Muscle of arm (tissue), 14 donors: ENCODE measurements at places on chromosomes 5 and 9.

DNA sequence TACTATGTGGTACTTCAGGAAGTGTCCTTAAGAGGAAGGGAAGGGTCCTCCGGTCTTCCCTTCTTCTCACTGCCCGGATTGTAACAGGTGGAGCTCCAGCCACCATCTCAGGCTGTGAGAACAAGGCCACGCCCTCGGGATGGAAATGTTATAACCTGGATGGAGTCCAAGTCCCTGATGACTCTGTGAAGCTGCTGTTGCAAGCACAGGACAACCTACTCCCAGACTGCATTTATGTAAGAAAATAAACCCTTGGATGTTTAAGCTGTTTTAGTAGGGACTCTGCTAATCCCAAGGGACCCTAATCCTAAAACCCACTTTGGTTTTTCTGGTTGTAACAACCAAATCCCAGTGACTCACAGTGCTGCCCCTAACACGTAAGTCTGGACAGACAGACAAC is 221.6 kb downstream of the ACTL7B start:
- DNase-seq, result peak; percentile 8

- DNase-seq, result no peak
Measured at GRCh38 chr5:151221574-151221973, 2.3 kb downstream of the CCDC69 start.

DNA sequence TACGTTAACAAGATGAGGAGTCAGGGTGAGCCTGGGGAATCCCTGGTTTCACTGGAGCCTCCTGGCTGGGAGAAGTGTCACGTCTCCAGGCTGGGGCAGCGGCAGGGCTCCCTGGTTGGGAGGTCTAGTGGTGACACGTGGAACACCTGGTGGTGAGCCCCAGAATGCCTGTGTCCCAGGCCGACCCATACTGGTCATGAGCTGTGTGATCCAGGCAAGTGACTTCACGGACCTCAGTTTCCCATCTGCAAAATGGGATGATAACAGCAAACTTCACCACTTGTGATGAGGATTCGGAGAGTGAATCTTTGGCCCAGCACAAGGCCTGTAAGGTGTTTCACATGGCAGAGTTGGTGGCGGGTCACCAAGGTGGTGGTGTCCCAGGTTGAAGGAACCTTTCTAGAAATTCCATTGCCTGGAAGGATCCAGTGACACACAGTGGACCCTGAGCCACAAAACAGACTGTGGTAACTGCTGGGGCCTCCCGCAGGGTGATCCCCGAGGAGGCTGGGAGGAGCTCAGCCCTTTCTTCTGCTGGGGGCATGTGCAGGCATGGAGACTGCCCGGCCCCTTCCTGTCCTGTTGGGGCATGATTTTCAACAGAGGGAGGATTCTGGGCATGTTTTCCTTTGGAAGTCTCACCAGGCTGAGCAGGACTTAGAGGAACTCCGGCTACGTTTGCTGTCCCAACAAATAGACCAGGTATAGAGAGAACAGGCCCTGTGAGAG is 153.9 kb upstream of the IER5L start:
- no peak for DNase-seq

- no peak for DNase-seq
Measured at GRCh38 chr9:121455527-121456239, 44.0 kb downstream of the GGTA1 start.

- no peak for DNase-seq
Measured at GRCh38 chr5:63255594-63255993, 677.0 kb downstream of the LRRC70 start.

GRCh38 chr5:116629168-116629567 is 54.5 kb upstream of the SEMA6A start:
- no peak for DNase-seq

DNA sequence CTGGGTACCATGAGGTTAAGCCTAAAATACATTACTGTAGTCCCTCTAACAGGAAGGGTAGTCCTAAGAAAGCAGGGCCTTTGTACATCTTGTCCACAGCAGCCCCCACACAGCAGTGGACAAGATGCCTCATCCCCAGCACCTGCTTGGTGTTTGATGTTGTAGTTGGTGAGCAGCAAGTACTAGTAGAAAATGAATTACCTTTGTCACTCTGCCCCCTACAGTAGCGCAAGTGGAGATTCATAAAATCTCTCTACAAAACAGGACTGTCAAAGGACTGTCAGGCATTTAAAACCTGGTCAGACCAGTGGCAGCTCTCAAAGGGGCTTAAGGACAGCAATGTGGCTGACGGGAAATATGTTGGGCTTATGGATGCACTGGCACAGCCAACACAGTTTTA is 122.5 kb downstream of the TMEM174 start:
- DNase-seq, result no peak

- DNase-seq, result no peak
Measured at GRCh38 chr9:23587433-23587832, 238.6 kb downstream of the ELAVL2 start.

DNA sequence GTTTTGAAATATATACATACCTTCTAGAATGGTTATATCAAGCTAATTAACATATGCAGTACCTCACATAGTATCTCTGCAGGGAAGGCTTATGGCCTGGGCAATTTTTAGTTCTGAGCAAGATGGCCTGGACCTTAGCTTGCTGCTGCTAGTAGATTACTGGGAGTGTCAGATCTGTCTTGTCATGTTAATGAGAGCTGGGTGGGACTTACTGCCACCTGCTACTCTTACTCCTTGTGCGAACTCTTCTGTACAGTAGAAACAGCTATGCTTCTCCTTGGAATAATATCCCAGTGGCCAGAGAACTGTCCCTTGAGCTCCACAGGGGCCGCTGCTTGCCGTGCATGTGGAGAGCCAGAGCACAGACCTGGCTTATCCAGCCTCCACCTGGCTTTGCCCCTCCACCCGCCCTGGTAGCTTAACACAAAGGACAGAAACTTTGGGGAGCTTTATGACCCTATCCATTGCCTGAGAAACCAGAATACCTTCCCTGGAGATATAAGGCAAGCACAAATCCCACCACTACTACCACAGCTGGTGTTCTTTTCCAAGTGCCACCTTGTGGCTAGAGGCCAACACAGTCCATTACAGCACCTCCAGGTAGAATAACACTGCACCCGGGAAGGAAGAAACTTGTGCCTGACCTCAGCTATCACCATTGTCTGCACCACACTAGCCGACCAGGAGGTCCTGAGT is 74.4 kb upstream of the RUSC2 start:
- no peak for DNase-seq

GRCh38 chr5:172542651-172543131 is 88.4 kb upstream of the SH3PXD2B start:
- no peak for DNase-seq

GRCh38 chr5:14590949-14591348 is 9.4 kb downstream of the OTULINL start:
- no peak for DNase-seq

DNA sequence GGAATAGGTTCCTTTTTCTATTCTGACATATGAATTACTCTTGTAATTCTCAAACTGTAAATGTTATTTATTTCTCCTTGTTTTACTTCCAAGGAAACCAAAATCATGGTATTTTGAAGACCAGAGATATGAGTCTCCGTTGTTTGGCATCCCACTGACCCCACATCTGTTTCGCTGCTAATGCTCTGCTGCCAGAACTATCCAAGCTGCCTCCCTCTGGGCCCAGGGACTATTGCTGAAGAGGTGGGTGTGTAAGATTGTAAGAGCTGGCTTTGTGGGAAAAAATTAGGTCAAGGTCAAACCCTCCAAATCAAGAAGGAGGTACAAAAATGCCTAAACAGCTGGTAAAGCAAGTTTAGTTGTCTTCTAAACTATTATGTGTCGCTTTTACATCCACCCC is 129.4 kb upstream of the MYO10 start:
- DNase-seq, result no peak

- DNase-seq, result no peak
Measured at GRCh38 chr5:35502206-35502605, 115.5 kb upstream of the SPEF2 start.

DNA sequence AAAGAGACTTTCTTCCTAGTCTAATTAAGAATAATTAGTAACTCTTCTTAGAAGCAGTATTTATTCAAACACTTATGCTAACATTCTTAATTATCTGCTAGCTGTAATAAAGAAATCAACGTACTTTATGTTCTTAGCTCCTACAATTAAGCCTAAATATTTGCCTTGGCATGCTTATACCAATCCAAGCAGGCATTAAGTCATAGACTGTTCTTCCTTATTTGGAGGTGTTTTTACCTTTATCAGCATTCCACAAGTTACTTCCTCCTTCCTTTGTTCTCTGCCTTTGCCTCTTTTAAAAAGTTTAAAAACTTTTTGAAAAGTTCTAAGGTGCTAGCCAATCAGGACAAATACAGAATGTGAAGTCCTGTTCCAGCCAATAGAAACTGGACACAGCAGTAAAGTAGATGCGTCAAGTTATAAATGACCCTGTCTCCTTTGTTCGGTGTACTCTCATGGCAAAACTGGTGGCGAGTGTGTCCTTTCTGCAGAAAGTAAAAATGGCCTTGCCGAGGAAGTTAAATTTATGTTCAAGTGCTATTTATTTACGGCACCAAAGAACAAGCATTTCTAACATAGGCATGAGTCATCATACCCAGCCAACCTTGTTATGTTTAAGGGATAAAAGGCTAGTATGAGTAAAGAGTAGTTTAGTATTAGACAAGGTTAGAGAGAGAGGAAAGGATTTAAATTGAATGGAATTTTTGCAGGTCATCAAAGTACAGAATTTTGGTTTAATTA is 58.6 kb downstream of the GPBP1 start:
- no peak for DNase-seq

DNA sequence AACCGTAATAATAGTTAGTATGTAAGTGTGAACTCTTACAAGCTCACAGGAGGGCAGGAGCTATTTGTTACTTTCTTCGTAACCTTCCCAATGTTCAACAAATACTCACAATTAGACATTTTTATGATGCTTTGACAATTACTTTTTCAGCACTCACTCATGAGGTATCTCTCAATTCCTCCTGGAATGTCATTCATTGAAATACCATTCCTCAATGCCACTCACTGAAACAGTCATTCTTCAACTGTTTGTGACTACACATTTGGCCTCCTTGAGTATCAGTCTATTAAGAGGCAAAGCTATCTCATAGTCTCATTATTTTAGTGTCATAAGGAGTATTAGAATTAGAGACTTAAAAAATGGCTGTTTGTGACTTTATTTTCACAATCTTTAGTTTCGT is 734.1 kb upstream of the DMAC1 start:
- no peak for DNase-seq

GRCh38 chr9:73079326-73079725 is 72.3 kb upstream of the ANXA1 start:
- no peak for DNase-seq

GRCh38 chr9:8899511-8899910 is 1099.9 kb upstream of the DMAC1 start:
- DNase-seq, result no peak

DNA sequence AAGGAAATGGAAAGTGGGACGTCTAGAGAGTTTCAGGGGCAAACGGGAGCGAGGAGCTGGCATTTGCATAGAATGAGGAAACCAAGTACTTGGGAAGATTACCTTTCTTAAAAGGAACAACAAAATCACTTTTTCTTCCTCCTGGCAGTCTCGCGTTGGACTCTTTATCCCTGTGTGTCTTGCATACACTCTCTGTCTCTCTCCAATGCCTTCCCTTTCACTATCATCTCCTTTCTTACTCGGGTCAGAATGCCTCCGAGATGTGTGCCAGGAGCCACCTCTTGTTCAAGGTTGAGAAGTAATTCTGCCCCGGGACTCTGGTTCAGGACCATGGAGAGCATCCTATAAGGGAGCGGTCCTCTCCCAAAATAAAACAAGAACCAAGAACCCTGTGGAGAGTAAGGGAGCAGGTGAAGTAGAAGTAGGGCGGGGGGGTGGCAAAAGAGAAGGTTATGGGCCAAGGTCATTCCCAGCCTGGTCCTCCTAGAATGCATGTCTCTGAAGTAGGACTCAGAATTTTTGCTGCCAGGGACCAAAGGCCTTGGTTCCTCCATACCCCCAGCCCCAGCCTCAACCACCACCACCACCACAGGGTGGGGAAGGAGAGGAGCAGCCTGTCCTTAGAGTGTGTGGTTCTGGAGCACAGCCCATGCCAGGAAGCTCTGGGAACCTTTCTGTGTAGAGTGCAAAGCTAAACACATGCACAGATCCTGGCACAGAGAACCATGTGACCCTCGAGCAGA is 72.1 kb upstream of the ARAP3 start:
- DNase-seq, result peak; percentile 36

DNA sequence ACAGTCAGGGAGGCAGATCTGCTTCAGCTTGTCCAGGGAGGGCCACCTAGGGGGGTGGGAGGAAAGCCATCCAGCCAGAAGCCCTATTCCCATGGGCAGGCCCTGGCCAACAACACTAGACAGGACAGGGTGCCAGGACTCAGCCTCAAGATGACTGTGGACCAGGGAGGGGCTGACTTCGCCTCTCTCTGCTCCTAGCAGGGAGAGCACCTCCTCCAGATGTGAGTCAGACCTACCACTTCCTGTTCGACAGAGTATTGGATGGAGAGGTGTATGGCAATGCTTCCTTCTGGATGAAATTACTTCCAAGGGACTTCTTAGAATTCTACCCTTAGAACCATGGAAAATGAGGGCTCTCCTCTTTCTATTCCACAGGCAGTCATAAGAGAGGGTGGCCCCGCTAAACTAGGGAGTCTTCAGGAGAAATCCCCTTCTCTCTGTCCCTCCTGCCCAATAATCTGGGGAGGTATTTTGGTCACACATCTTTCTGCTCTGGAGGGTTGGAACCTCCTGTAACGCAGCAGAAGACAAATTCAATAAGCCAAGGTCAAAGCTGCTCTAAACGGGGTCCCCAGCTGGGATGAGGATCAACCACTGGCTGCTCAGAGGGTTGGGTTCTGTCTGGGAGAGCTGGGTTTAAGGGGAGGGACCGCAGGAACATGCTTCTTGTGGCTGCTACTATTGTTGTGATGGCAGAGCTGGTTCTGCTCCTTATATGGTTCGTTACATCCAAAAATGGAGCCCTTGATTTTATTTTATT is 23.2 kb upstream of the RCL1 start:
- no peak for DNase-seq

DNA sequence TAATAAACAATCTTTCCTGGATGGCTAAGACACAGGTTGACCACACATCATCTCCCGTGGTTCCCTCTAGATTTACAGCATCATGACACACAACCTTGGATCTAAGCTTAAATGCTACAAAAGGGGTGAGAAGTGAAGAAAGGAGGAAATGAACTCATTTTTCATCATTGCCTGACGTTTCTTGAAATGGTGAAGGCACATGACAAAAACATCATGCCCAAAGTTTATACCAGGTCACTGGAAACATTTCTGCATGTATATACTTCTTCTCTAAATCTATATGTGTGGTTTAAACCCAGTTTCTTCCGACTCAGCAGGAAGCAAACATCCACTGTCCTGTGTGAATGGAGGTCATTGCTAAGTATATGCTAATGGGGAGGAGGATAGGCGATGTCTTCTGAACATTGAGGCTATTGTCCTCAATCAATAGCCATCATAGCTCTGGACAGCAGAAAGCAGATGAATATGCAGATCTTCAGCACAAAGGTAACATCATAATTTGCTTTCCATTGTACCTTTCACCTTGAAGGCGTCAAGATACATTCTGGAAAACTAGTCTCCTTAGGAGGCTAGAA is 137.4 kb downstream of the MED27 start:
- no peak for DNase-seq
